ENCODE measurements at places on chromosomes 2 and 18.

DNA sequence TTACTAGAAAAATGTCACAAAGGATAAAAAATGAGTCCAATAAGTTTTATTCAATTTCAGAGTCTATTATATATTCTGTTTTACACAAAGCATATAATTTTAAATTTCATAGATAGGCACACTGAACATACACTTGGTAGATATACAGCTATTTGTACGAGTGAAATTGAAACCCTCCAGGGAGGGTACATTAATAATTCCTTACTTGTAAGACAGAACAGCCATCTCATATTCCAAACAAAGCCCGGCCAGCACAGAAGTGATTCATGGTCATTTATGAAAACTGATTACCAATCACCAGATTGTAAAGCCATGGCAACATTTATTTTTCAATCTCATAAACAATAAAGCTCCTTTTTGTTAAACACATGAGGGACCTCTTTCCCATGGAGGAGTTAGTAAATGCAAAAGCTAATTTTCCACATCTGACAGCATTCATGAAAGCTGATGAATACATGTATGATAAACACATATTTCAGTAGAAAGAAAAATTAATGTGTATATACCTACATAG lies 190.6 kb downstream of the TDRD15 start:
- DNase-seq: no peak

GRCh38 chr18:58669731-58670378 lies 1.4 kb upstream of the MALT1 start:
- DNase-seq: no peak

- DNase-seq: no peak
These were observed 124.8 kb upstream of the SLC39A10 start for GRCh38 chr2:195532255-195532627.

GRCh38 chr2:181041661-181042060 lies 61.3 kb downstream of the UBE2E3 start:
- DNase-seq: no peak

- DNase-seq: no peak
These were observed 292.5 kb downstream of the NDUFA10 start for GRCh38 chr2:239732666-239733010.

Measured in small intestine (tissue), 16 donors.